ENCODE measurements at places on chromosomes 13 and 19. TPM values are rescaled to one million over a fixed set of nuclear protein-coding genes. Genes with fewer than 3 reads are reported as not detected.

Gene ZNF253
- 4.2 TPM for total RNA-seq

Gene SYNGR4
- total RNA-seq: not detected

Gene LAMP1
- 285 TPM for total RNA-seq

Gene TUBA3C
- total RNA-seq: 65.6 TPM

Gene LAIR1
- not detected for total RNA-seq

Gene PLD3
- total RNA-seq: 328 TPM

Gene ABHD8
- 20.7 TPM for total RNA-seq

Gene KLK2
- total RNA-seq: not detected

Gene DMAC2
- 66.1 TPM for total RNA-seq

Gene USHBP1
- total RNA-seq: not detected

Gene SYDE1
- total RNA-seq: 65.7 TPM

Gene FCER2
- not detected for total RNA-seq

Gene NLRP9
- total RNA-seq: not detected

Gene OPA3
- 4.0 TPM for total RNA-seq

Gene KIR3DL2
- not detected for total RNA-seq

Gene OVOL3
- not detected for total RNA-seq

Measured in A172 (cell line).